Inflammatory macrophage (primary cell): ENCODE measurements at places on chromosomes 1 and 21.

DNA sequence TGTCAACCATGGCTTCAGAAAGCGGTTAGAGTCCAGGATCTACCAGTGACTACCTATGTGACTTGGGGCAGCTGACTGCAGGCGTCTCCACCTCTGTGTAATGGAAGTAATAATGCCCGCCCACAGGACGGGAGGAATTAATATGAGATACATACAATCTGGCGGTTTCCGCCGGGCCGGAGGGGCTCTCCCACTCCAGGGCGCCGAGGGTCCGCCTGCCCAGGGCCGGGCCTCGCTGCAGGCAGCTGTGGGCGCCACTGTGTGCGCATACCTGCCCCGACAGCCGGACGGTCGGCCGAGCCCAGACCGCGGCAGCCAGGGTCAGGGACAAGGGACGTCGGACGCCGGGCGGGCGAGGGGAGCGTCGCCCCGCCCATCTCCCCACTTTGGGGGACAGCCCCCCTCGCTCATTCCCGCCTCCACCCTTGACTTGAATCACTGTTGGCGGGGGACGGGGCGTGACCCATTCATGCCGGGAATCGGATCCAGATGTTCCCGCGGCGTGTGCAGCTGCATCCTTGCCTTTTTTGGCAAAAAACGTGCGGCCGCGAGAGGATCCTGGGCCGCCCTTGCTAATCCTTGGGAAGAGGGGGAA, 6.0 kb upstream of the SF3A3 start:
- peak; percentile 59 for DNase-seq

DNA sequence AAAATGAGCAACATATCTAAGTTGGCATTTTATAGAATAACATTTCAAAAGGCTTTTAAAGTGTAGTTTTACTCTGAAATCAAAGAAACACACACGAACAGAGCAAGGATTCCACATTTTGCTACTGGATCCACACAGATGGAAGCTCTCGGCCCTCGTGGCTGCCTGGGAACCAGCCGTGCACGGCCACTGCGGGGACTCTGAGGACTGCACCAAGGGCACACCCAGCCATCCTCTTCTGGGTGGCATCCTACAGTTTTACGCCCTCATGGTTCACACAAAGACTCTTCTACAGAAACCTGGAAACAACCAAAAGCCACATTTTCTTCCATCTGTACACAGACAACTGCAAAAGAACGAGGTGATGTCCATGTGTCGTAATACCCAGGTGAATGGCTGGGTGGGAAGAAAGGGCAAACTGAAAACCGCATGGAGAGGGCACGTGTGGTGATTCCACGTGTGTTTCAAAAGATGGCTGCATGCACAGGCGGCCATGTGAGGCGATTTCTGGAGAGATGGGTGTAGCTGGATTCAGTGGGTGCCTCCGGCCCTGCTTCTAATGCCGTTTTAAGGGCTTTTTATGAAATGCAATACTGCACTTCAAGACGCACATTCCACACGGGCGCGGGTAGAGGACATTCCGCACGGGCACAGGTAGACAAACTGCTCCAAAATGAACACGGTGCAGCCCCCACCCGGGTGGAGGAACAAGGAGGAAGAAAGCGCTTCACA, 8.1 kb downstream of the POFUT2 start:
- DNase-seq: no peak

DNA sequence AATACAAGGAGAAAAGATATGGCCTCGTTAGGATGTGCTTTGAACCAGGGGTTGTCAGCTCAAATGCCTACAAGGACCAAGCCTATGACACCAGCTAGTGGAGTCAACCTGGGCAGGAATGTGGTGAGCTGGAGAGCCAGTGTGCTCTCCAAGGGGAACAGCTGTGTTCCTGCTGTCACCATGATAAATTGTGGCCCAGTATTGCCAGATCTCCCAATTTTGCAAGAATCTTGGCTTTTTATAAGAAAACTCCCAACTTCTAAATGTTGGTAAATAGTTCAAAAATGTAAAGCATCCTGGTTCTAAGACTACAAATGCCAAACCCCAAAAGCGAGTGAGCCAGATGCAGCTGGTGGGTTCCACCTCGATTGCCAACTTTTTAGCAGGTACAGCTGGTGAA, 391.1 kb downstream of the PLPP3 start:
- DNase-seq: no peak

- DNase-seq: no peak
These were observed 38.6 kb downstream of the SIPA1L2 start for GRCh38 chr1:232591344-232591743.

- no peak for DNase-seq
These were observed 612.4 kb downstream of the LTN1 start for GRCh38 chr21:28380241-28380640.

DNA sequence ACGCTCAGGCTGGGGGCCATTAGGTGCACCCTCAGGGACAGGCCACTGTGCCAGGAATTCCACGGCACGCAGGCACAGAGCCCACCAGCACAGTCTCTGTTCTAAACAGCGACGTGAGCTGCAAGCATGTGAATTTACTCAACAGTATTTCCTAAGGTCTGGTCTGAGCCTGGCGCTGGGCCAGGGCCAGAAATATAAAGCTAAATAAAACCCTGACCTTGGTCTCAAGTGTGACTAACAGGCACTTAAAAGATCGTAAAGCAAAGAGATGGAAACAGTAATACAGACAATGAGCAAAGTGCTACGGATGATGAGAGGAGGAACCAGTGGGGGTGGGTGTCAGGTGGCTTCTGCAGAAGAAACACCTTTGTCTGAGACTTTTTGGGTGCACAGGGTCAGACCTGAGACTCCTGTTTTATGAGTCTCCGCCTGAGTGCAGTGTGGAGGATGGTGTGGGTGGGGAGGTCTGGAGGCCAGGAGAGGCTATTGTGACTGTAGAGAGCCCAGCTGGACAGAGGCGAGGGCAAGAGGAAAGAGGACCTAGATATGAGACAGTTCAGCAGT, 53.4 kb upstream of the EDN2 start:
- DNase-seq: no peak

DNA sequence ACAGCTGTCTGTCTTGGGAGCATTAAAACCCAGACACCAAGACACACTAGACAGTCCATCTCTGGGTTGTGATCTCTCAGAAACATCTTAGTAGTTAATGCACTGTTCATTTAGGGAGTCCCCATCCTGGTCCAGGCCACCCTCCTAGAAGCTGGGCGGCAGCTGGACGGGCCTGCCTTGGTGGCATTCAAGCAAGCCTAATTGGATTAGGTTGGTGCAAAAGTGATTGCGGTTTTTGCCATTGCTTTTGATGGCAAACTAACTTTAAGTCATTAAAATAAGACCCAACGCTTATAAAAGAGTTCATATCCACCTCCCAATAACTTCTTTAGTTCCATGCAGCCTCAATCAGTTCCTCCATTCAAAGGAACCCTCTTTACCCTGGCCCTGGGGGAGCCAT, 21.7 kb downstream of the ATP5PO start:
- DNase-seq: no peak
